ENCODE measurements at places on chromosomes 2 and 18. TPM values are rescaled to one million over a fixed set of nuclear protein-coding genes. Genes with fewer than 3 reads are reported as not detected.

The RBBP8 gene
- 19.9 TPM for total RNA-seq

The SNRPD1 gene
- 170 TPM for total RNA-seq

The GAREM1 gene
- total RNA-seq = 4.3 TPM

The RNMT gene
- 17.6 TPM for total RNA-seq

The MC4R gene
- not detected for total RNA-seq

The HOXD13 gene
- total RNA-seq = 0.27 TPM

The KCNG3 gene
- total RNA-seq = 0.70 TPM

The SP140 gene
- 0.27 TPM for total RNA-seq

The SLC14A1 gene
- total RNA-seq = not detected

The KCNG2 gene
- total RNA-seq = not detected

The ACVR1 gene
- 23.4 TPM for total RNA-seq

The DSEL gene
- total RNA-seq = 0.40 TPM

The RAPGEF4 gene
- 0.29 TPM for total RNA-seq

The REG3G gene
- not detected for total RNA-seq

The RAB17 gene
- 0.23 TPM for total RNA-seq

The ATG9A gene
- 44.4 TPM for total RNA-seq

The TLX2 gene
- 0.48 TPM for total RNA-seq

The LRRTM1 gene
- not detected for total RNA-seq

The WNT10A gene
- 0.10 TPM for total RNA-seq

The SGPP2 gene
- total RNA-seq = 0.42 TPM

The RSAD2 gene
- total RNA-seq = 0.53 TPM

The MC5R gene
- not detected for total RNA-seq

The ZRANB3 gene
- 6.3 TPM for total RNA-seq

The OBSL1 gene
- total RNA-seq = 23.3 TPM

The CENPA gene
- 55.9 TPM for total RNA-seq
